Caki2 (cell line): ENCODE measurements at places on chromosomes 1 and 21.

GRCh38 chr1:203190949-203191348 lies 4.4 kb upstream of the CHI3L1 start:
- no peak for DNase-seq

DNA sequence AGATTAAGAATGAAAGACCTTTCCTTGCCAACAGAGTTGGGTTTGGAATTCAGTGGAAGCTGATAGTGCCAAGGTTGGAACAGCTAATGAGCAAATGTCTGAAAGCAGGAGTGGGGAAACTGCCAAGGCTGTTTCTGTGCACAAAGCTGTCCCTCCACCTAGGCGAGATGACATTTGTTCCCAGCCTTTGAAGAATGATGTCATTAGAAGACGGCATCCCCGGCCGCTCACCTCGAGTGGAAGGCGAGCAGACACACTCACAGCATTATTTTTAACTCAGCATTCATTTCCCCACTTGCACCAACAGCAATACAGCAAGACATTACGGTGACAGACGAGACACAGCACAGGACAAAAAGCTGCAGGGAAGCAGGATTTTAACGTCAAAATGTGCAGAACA lies 463.9 kb downstream of the PCP4 start:
- no peak for DNase-seq

- no peak for DNase-seq
These were observed 41.0 kb upstream of the JUN start for GRCh38 chr1:58824753-58825389.

GRCh38 chr1:170162459-170163246 lies 16.9 kb downstream of the NTMT2 start:
- DNase-seq: no peak

GRCh38 chr1:163263818-163264655 lies 57.7 kb upstream of the NUF2 start:
- DNase-seq: peak; percentile 27

DNA sequence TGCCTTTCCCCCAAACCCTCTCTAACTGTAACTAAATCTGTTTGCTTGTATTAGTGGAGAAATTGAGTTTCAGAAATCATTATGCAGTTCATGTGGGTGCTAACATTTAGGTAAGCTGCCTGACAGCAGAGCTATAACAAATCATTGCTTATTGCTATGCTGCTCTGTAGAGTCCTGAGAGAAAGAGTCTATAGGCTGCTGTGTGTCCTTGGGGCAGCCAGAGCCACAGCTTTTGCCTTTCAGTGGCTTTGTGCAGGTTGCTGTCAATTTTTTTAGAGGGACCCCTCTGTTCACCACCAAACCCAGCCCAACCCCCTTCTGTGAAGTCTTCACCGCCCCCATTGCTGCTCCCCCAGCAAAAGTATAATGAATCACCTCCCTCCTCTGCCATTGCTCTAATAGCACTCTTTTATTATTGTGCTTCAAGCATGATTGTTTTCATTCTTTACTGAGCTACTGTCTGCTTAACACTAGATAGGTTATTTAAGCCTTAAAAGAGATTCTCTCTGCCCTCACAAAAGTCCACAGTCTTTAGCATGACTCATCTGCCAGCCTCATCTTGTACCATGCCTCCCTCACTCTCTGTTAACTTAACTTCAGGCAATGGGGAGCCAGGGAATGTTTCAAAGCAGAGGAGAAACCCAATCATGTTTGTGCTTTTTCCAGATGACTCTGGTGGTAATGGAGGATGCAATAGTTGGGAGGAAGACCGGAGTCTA lies 38.6 kb downstream of the DIRAS3 start:
- no peak for DNase-seq

- no peak for DNase-seq
These were observed 26.5 kb downstream of the DYRK1A start for GRCh38 chr21:37393030-37393429.

DNA sequence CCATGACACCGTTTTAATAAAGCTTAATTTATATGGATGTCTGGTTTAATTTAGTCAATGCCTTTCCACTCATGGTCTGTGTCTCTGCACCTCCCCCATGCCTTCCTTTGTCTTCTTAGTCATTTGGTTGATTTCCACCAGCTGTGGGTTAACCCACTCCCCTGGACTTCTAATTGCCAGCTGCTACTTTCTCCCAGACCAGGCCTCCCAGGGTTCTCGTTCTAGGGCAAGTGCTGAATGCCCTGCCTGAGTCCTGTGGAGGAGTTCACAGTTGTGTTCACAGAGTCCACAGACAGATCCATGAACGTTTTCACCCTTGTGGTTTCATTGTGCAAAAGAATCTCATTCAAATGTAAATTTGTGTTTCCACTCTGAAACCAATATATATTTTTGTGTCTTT lies 243.4 kb downstream of the NUF2 start:
- no peak for DNase-seq

DNA sequence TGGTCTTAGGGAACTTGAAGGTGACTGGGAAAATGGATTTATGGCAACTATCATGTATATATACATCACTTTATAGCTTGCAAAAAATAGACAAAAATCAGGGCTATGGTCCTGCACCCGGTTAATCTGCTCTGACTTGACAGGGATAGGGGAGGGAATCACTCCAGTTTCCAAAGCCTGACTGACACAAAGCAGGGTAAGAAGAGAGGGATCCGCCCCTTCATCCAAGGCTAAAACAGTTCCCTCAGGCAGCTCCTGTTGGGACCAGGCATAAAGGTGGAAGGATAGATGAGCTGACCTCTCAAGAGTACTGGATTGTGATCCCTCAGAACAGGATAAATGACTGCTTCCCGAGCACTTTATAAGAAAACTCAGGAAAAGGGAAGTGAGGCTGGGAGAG lies 1.4 kb downstream of the PBXIP1 start:
- DNase-seq: no peak

- DNase-seq: no peak
These were observed 46.4 kb upstream of the RGS21 start for GRCh38 chr1:192270398-192270797.

DNA sequence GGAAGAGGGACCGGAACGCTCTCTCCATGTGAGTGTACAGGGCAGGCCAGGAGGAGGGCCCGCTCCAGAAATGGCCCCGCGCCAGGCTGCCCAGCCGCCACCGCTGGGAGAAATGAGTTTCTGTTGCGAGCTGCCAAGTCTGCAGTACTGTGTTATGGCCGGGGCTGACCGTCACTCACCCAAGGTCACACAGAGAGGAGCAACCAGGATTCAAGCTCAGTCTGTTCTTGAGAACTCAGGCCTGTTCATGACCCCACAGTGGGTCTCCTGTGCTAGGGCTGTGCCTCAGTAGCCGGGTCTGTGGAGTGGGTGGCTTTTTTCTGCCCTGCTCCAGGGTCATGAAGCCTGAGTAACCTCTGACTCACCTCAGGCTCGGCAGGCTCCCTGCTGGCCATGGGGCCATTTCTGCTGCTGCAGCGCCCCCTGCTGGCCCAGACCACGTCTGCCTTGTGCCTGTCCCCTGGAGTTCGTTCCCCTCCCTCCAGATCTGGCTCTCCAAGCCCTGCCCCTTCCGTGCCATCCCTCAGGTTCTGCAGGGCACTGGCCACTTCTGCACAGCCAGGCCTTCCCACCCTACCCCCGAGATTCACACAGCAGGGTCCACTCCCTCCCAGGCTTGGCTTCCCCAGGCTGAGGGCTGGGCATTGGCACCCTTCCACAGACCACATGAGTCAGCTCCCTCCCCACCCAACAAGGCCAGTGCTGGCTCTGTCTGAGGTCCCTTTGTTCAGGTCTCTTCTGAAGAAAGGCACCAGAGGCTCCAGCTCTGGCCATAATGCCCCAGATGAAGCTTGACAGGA lies 51.8 kb downstream of the EDN2 start:
- peak; percentile 93 for DNase-seq

- DNase-seq: no peak
These were observed 51.8 kb downstream of the FBXO2 start for GRCh38 chr1:11602424-11602823.

DNA sequence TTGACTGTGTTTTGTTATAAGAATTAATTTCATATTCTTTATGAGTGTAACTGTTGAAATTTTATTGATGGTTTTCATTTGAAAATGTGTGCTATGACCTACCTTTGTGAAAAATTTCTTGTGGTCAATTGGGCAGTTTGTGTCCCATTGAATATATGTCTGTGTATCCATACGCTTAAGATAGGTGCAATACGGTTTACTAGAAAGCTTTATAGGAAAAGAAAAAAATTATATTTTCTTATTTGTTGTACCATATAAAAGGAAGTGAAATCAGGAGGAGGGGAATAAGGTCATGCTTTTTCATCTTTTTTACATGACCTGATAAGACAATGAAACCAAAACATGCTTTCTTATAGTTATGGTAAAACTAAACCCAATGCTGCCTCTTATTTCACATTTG lies 807.7 kb downstream of the USP25 start:
- DNase-seq: no peak

DNA sequence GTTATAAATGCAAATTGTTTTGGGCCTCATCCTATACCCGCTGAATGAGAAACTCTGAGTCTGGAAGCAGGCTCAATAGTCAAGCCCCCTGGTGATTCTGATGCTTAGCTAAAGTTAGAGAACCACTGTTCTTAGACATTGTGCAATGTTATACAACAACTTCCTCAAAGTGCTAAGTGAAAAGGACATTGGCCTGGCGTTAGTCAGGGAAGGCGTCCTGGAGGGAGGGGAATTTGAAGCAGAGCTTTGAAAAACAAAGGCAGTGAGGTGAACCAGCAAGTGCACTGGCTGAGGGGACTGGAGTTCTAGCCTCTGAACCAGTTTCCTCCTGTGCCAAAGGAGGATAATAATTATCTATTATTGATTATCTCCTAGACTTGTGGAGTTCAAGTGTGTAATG lies 5.1 kb downstream of the CD1D start:
- no peak for DNase-seq

DNA sequence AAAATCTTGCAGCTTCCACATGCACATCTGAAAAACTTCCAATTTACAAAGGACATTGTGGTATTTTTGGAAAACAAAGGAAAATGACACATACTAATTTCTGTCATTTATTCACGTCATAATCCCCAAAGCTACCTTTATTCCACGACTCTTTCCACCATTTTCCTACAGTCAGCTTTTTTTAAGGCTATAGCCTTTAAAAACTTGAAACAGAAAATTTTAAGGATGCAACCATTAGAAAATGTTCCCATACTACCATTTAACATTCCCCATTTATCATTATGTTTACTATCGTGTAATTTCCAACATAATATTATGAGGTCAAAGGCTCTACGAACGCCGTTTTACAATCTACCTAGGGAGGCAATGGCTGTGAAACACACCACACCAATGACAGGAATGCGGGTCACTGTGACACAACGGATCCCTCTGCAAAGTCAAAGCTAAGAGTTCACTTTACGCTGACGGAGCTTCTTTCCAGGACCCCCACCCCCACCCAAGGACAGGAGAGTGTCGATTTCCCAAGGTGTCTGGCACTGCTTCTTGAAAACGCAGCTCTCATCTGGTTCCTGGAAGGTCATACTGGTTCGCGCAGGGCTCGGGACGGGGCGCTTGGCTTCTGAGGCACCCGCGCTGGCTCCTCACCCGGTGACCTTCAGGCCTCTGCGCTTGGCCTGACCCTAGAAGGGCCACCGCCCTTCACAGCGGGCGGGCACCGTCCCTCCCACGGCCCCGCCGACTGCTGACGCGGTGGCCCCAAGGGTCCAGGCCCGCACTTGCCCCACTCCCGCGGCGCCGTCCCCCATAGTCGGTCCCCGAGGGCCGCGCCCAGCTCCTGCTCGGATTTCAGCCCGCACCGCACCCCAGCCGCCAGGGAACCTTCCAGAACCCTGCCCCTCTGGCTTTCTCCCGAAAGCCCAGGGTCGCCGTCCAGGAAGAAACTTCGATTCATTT lies 50.5 kb upstream of the ATF3 start:
- no peak for DNase-seq

DNA sequence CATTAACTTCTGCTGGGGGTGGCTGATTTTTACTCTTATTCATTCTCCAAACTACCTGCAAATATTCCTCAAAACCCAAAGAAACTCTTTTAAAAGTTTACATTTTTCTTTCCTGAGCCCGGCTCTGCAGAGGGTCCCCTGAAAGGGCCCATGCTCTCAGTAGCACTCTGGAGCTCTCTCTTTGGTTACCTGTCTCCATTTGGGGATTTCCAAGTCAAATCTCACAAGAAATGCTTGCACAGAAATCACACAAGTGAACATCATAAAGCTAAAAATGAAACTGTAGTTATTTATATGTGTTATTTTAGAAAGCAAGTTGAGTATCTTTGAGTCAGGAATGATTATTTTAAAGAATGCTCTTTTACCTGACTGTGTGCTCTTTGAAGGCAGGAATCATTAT lies 174.5 kb upstream of the PLXNA2 start:
- DNase-seq: no peak

- DNase-seq: no peak
These were observed 2.8 kb upstream of the USP1 start for GRCh38 chr1:62433861-62434617.

GRCh38 chr1:51472359-51472758 lies 46.7 kb downstream of the EPS15 start:
- DNase-seq: no peak

- no peak for DNase-seq
These were observed 62.3 kb downstream of the GRIK3 start for GRCh38 chr1:36971852-36972618.

- DNase-seq: no peak
These were observed 26.7 kb downstream of the DMAP1 start for GRCh38 chr1:44239961-44240371.

DNA sequence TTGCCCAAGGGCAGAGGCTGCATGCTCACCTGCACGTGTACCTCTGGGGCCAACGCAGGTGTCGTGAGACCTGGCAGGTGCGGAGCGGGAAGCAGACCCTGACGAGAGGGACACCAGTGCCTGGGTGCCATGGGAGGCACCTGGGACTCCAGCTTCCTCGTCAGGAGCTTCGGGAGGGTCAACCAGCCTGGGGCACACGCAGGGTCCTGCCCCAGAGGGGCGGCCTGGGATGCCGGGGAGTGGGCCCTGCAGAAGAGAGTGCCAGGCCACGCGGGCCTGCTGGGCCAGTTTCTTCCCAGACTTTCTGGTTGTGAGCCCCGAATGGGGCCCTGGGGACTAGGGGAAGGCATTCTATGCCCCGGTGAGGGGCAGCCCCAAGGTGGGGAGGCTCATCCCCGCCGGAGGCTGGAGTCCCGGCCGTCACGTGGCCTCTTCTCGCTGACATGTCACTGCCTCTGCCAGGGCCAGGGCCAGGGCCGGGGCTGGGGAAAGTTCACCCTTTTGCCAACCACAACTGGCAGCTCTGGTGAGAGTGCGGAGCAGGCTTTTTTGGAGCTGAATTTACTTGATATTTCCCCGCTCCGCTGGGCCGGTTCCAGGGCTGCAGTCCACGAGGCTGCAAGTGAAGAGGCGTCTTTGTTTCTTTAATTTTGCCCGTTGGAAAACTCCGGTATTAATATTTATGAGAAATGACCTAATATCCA lies 38.5 kb upstream of the ACTRT2 start:
- DNase-seq: no peak
